RPMI8226 (cell line): ENCODE measurements at places on chromosomes 7 and 10.
A peak's percentile ranks its signal among the peaks of the same experiment; 100 is the strongest.

- no peak for DNase-seq
These were observed 93.0 kb upstream of the RSU1 start for GRCh38 chr10:16909961-16910792.

DNA sequence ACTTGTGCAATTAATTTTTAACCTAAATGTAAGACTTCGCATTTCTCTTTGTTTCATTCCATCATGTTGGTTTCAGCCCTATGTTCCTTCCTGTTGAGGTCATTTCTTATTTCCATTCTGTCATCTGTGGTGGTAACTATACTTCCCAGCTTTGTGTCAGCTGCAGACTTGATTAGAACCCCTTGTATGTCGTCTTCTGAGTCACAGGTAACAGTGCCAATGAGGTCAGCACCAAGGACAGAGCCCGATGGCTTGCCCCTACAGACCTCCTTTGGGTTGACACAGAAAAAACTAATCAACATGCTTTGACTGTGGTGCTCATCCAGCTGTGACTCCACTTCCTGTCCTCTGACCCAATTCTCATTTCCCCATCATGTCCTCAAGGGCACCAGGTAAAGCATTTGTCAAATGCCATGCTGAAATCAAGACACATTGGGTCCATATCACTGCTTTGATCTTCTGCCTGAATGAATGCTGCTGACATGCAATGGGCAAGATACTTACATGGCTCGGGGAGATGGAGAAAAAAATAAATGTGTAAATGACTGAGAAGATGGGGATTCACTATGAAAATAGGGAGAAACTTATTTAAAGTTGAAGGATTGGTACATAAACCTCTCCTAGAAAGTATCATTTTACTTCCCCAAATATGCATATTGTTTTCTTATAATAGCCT is 25.6 kb upstream of the CRTAC1 start:
- peak; percentile 42 for DNase-seq

DNA sequence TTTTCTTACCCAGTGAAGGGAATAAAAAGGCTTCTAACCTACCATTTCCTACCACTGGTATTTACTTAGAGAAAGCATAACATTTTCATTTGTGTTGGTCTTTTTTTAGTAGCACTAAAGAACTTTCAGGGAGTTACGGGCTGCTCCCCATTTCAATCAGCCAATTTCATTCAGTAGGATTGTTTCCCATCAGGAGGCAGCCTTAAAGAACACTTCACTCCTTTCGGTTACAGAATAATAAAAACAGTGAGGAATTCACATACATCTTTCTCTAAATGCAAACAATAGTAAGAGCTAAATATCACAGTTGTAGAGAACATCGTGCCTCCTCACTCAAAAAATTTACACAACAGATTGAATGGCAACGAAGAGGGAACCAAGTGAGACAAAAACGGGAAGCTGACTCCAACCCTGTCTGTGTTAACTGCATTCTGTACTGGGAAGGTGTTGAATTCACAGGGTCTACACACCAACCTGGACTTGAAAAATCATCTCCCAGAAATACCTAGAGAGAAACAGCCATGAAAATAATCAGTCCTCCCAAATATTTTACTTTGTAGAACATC is 55.5 kb upstream of the ABLIM1 start:
- DNase-seq: no peak

DNA sequence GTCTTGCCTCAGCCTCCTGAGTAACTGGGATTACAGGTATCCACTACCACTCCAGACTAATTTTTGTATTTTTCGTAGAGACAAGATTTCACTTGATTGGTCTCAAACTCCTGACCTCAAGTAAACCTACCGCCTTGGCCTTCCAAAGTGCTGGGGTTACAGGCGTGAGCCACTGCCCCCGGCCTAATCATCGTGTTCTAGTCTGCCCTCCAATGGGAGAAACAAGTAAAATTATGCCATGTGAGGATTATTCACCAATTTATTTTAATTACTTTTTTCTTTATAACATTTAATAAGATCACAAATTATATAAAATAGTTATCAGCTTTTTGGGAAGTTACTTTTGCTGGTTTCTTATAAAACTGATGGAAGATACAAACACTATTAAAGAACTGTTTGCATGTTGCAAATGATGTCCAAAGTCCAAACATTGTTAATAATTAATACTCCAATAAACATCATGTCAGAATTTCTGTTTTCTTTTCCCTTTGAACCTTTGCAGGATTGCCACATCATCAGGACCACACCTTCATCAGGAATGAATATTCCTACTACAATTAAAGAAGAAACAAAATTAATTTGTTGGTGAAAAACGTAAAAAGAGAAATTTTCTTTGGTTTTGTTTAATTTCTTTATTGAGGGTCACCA is 786 bp upstream of the AKR1C4 start:
- DNase-seq: no peak

- peak; percentile 71 for DNase-seq
These were observed 21.7 kb upstream of the PCGF5 start for GRCh38 chr10:91198781-91199180.

DNA sequence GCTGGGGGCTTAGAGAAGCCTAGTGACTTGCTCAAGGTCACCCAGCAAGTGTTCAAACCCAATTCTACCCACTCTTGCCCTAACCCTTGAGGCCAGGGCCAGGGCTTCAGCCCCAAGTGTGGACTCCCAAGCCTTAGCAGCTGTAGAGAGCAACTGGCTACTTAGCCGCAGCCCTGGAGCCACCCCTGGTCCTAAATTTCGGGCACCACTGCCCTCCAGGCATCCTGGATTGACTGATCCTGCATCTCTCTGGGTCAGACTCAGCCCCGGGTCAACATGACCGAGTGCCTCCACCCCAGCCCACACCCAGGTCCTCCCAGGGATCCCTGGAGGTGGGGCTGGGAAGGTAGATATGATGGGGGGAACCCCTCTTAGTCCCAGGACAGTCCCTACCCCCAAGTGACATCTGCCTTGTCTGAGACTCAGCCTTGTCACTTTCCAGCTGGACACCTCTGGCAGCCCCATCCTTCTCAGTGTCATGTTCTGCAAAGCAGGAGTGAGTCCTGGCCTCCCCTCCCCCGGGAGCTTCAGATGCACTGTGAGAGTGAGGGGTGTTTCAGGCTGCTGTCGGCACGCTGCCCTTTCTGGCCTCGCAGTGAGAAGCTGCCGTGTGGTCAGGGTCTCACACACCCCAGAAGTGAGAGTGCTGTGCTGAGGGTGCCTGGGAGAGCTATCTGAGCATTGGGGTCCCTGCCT is 89.8 kb downstream of the ZMIZ1 start:
- DNase-seq: no peak

DNA sequence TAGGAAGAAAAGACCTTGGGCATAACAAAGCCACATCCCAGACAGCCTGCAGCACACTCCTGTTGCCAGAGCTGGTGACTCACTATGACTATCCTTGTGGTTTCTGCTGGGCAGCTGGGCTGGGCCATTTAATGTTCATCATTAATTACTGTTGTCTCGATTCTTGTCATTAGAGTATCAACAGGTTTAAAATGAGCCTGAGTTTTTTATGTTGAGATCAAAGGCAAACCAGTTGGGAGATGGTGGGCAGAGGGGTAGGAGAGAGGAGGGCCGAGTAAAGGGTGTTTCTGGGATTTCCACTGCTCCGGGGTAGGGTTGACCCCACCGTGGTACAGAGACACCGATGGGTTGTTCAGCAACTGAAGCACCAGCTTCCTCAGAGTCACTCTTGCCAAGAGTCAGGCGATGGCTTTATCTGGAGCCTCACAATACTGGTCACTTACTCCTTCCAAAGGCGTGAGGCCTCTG is 128.7 kb upstream of the LYZL1 start:
- DNase-seq: no peak

- DNase-seq: peak; percentile 60
These were observed 97.4 kb upstream of the PIK3CG start for GRCh38 chr7:106767498-106768323.

GRCh38 chr10:119371704-119372663 is 164.6 kb downstream of the GRK5 start:
- DNase-seq: no peak

DNA sequence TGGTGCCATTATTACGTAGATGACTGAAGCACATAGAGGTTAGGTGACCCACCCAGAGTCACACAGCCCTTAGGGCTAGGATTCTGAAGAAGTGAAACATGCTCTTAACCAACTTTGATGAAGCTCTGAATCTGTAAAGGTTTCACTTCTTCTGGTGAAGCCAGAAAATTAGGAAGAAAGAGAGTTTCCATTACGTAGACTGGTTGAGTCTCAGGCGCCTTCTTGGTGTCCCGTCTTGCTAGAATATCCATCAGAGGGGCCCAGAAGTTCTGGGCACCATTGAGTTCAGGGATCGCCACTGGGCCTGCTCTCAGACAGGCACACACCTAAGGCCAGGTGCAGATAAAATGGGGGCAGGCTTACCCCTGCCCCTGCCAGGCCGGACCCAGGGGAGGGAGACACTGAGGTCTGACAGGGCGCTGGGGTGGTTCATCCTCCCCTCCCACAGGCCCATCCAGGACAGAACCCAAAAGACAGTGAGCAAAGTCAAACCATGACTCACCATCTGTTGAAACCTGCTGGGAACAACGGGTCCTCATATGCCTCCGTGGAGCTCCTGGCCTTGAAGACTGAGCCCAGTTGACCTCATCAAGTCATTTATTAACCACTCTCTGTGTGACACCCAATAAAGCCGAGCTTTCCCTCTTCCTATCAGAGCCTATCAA is 33.2 kb downstream of the DRGX start:
- DNase-seq: no peak

DNA sequence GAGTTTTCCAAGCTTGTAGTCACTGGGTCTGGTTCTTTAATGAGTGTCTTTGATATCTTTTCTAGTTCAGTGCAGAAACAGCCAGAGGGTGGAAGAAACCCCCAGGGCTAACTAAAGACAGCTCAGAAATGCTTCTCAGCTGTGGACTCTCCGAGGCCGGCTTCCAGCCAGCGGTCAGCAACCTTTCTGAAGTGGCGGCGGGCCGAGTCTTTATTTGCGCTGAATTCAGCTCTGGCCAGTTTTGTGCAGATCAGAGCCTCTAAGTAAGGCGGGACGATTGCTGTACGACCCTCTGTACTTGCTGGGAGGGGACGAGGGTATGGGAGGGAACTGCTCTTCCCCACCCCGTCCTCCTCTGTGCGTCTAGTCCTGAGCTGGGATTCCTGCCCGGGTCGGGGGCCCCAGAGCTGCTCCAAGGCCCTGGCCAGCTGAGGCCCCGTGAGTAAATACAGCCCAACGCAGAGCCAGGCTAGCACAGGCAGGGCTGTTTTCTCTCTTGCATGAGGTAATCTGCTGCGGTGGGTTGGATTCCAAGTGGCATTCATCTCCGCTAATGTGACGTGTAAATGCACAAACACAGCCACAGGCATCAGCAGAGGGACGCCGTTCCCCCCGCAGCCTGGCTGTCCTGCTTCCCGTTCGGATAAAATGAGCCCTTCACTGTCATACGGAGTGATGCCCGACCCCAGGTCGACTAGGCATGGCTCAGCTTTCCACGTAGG is 159.8 kb downstream of the PIP4K2A start:
- no peak for DNase-seq

DNA sequence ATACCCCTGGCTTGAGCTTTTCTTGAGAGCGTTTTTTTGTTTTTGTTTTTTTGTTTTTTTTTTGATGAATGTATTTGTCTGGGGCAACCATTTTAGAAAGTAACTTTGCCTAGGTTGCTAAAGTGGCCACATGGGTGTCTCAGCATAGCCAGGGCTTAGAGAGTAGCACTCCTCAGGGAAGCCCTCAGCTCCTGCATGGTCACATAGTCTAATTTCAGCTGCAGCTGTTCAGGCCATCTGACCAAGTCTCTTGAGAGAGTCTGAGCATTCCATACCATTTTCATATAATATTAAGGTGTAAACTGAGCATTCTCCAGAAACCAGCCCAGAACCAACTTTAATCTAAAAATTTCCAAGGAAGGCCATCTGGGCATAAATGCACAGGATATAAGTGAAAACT is 186.4 kb downstream of the NPSR1 start:
- no peak for DNase-seq

- no peak for DNase-seq
These were observed 24.2 kb downstream of the AFAP1L2 start for GRCh38 chr10:114380060-114380459.

- no peak for DNase-seq
These were observed 65.4 kb downstream of the CDK14 start for GRCh38 chr7:90661290-90662151.

DNA sequence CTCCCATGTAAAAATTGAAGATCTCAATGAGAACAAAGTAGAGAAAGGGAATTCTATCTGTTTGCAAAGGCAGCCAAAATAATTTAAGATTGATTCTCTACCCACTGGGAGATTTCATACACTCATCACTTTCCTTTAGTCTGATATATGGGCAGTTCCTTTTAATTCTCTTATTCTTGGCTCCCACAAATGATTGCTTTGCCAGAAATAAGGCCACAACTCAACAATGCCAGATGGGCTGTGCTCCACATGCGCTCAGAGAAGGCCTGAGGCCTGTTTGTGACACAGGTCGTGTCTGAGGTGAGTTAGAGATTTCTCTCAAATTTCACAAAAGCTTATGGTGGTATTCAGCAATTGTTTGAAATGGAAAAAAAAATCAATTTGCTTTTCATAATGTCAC is 501.9 kb upstream of the SEMA3D start:
- DNase-seq: no peak

DNA sequence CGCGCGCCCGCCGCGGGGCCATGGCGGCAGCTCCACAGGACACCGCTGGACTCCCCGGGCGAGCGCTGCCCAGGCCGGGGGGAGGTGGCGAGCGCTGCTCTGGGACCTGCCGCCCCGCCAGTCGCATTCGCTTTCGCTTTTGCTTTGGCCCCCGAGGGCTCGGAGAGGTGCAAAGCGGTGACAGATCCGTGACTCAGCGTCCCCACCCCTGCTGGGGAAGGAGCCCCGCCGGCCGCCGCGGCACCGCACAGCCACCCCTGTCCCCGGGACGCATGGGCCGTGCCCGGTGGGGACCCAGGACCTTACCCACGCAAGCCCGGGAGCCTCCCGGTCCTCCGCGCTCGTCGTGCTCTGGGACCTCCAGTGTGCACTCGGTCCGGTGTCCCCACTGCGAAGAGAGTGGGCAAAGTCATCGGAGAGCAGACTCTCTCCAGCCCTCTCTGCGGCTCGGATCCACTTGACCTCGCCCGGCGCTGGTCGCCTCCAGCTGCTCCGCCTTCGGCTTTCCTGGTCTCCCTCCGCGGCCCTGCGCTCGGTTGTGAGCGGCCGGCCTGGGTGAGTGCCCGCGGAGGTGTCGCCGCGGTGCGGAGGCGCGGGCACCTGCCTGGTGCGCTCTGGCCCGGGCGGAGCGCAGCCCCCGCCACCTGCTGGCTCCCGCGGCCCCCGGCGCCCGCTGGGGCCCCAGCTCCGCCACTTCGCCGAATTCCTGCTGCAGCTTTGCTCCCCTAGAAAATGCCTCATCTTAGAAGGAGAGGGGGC is at the start of gene IL15RA:
Gene IL15RA, minus strand, starts transcription at position 73 of the 759 bp plus-strand sequence. Its CDS starts 51 bp downstream, at position 22.
- peak; percentile 91 for DNase-seq

DNA sequence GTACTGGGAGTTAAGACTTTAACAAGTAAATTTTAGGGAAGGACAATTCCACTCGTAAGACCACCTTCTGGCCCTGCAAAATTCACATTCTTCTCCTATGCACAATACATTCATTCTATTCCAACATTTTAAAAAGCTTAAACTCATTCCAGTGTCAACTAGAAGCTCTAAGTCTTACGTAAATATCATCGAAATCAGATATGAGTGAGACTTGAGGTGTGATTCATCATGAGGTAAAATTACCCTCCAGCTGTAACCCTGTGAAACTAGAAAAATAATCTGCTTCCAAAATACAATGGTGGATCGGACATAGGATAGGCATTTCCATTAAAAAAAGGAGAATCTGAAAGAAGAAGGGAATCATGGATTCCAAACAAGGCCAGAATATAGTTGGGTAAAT is 370.3 kb downstream of the CDC14C start:
- DNase-seq: no peak
